Activated naive CD4-positive, alpha-beta T cell treated with Interleukin-2 at 50 U/mL for 16 hours (primary cell): ENCODE measurements at places on chromosomes 16 and 17.

GRCh38 chr16:89407282-89407924, 83.0 kb downstream of the ANKRD11 start:
- no peak for DNase-seq

GRCh38 chr16:27499659-27500055, 50.1 kb downstream of the GTF3C1 start:
- DNase-seq: no peak

DNA sequence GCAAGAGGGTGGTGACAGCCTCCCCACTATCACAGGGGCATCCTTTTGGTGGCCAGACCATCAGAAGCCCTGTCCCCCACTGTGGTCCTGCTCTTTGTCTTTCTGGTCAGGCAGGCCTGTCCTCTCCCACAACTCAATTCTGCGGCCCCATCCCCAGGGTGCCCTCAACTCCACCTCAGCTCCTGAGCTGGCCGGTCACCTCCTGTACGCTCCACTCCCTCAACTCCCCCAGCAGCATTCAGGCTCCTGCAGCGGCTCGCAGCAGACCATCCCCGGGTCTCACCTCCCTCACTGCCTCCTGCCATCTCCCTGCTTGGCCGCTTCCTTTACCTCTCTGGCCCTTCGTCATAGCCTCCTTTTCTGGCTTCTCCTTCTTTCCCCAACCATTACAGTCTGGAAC, 43.4 kb upstream of the MTSS2 start:
- DNase-seq: no peak

GRCh38 chr17:82752371-82753200, 721 bp downstream of the TBCD start:
- DNase-seq: no peak

DNA sequence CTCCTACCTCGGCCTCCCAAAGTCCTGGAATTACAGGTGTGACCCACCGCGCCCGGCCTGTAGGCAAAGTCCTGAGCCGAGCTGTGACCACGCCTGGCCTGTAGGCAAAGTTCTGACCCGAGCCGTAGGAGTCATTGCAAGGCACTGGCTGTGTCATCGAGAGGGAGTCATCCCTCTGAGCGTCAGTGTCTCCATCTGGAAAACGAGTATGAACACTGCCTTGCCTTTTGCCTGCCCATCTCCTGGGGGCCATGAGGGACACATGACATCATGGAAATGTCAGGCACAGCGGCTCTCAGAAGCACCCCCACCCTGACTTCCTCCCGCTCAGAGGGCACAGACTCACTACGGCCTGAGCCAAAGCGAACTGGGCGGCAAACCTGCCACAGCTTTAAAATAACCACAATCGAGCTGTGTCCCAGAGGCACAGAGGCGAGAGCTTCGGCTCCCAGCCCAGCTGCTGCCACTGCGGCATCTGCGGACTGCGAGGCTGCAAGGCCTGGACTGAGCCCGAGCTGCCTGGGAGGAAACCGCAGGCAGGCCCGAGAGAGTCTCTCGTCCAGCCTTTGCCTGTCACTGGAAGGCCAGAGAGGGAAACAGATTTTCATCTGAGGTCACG, 50.8 kb downstream of the RPH3AL start:
- DNase-seq: no peak
